Mesendoderm (in vitro differentiated cells): ENCODE measurements at places on chromosomes 11 and 22.

DNA sequence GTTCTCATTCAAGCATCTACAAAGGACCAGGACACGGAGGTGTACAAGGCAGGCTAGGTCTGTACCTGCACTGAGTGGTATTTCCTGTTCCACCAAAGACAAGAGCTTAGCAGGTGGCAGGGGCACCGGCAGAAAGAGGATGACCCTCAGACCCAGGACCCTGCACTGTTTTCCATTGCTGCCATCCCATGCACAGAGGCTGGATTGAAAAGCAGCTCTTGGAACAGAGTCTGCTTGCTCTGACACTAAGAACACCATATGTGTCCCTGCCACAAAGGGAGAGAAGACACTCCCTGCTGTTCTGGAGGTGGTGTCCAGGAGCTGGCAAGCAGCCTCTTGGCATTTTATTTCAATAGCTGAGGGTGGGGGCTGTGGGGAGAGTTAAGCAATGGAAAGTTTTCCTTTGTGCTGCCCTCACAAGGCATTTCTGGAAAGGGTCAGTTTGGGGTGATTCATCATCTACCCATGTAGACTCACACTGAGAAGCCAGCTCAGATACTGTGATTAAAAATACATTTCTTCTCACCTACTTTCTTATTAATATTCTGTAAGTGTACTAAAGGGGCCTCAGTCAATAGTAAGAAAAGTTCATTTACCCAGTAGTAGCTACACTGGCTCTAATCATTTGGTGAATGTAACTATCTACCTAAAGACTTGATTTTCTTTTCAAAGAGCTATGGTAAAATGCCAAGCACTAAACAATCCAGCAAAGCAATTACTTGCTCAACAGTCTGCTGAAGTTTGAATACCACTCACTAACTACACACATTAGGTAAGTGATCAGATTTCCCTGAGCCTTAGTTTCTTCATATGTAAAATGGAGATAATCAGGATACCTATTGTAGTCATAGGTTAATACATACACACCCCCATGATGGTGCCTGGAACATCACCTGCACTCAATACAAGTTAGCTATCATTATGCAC is 55.2 kb downstream of the SLC1A2 start:
- peak; percentile 31 for DNase-seq

- DNase-seq, result no peak
Measured at GRCh38 chr11:2718817-2719438, 19.1 kb upstream of the KCNQ1OT1 start.

- DNase-seq, result no peak
Measured at GRCh38 chr11:60375316-60375715, 3.0 kb upstream of the MS4A7 start.

DNA sequence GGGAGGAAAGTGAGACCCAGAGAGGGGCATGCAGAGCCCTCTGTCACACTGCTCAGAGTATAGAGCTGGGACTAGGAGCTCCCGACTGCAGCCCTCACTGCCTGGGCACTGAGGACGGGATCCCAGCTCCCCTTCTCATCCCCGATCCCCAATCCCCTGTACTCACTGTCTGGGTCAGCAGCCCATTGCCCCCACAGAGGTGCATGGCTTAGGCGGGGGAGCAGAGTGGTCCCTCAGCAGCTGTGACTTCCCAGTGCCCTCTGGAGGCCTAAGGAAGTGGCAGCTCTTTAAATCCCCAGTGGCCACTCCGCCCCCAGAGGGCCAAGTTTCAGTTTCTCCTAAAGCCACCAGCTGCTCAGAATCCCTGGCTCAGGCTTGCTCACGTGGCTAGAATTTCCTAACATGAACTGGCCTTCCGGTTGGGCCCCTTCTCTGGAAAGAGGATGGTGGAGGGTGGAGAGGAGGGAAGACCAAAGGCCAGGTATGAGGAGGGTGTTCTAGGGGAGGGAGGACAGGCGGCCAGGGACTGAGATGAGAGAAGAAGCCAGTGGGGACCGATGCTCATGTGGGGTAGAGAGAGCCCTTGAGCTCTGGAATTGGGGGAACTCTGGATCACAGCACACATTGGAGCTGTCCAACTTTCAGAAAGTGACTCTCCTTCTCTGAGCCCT is at the start of gene BATF2:
Gene BATF2 (minus strand): TSS at position 262 of the 671 bp plus-strand sequence. CDS start 57 bp downstream, at position 205.
- peak; percentile 93 for DNase-seq

- DNase-seq, result no peak
Measured at GRCh38 chr11:80477178-80477577, 1036.3 kb upstream of the TENM4 start.

- DNase-seq, result no peak
Measured at GRCh38 chr11:32348502-32348901, 86.8 kb downstream of the WT1 start.

DNA sequence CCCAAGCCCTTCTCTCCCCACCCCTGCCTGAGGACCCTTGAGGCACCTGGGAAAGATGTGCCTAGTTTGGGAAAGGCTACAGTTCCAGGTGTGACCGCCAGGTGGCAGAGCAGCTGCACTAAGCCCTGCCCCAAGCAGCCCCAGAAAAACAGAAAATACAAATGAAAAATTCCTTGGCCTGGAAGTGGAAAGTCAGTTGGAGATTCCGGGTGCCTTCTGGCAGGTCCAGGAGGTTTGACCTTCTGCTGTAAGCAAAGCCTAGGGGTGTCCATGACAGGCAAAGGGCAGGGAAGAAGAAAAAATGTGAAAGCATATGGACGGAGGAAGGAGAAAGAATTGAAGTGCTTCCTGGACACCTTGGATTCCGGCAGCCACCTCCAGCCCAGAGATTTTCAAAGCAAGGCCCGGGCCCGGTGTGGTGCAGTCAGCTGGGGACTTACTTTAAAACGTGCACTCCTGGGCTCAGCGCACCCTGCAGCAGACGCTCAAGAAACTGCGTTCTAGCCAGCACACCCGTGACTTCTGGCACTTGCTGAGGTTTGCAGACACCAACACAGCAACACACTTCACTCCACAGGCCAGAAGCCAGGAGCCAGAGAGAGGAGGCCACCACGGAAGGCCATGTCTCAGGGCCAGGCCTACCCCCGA is 37.3 kb upstream of the SLC22A12 start:
- DNase-seq, result peak; percentile 67

DNA sequence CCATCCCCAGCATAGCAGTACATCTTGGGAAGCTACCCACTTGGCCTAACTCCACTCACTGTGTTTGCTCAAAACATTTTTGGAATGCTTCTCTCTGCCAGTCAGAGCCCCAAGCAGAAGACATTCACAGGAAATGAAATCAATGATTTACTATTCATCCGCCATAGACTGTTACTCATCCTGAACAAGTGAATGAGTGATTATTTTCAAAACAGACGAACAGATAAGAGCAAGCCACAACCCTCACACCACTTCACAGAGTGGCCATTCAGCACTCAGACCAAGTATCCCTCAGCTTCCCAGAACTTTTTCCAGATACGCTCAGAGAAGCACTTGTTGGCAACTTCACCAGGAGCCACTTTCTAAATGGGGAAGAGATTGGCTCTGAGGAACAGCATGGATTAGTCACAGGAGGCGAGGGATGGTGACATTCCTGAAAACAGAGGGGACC is 13.0 kb upstream of the UBASH3B start:
- DNase-seq, result peak; percentile 38

- peak; percentile 77 for DNase-seq
Measured at GRCh38 chr11:1882265-1883238, 9.1 kb downstream of the PRR33 start.

DNA sequence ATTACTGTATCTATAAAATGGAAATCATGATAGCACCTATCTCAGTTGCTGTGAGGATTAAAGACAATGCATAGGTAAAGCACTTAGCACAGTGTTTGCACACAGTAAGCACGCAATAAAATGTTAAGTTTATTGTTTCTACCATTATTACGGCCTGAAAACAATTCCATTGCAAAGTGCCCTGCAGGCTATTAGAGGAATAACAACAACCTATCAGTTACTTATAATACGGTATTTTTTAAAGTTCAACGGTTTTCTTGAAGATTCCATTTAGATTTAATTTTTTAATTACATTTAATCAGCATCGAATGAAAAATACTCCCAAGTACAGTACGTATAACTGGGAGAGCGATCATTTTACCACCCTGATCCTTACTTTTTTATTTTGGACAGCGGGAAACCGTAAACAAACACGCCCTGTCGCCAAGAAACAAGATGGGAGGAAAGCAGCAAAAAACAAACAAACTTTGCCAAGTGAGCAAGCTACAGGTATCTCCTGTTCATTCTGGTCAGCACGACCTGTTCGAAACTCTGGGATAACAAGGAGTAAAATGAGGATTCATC is 893 bp downstream of the SLC36A4 start:
- DNase-seq, result no peak

GRCh38 chr11:102966011-102966410 is 10.5 kb upstream of the MMP13 start:
- DNase-seq, result no peak

- peak; percentile 92 for DNase-seq
Measured at GRCh38 chr11:46916286-46917108, 1.9 kb downstream of the LRP4 start.

- DNase-seq, result no peak
Measured at GRCh38 chr11:11336664-11337063, 16.4 kb downstream of the CSNK2A3 start.

GRCh38 chr22:49141761-49142160 is 685.9 kb downstream of the BRD1 start:
- no peak for DNase-seq

GRCh38 chr11:119671051-119671450 is 57.9 kb downstream of the NECTIN1 start:
- DNase-seq, result no peak

DNA sequence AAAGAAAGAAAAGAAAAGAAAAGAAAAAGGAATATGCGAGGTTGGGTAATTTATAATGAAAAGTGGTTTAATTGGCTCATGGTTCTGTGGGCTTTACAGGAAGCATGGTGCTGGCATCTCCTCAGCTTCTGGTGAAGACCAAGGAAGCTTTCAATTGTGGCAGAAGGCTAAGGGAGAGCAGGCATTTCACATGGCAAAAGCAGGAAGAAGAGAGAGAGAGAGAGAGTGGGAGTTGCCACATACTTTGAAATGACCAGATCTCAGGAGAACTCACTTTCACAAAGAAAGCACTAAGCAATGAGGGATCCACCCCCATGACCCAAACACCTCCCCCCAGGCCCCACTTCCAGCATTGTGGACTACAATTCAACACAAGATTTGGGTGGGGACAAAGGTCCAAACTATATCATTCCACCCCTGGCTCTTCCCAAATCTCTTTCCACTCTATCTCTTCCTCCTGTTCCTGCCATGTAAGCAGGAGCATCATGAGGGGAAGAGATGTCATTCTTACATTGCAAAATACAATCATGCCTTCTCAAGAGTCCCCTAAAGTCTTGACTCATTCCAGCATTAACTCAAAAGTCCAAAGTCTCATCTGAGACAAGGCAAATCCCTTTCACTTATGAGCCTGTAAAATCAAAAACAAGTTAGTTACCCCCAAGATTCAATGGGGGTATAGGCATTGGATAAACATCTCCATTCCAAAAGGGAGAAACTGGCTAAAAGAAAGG is 38.9 kb downstream of the LINC01488 start:
- no peak for DNase-seq

DNA sequence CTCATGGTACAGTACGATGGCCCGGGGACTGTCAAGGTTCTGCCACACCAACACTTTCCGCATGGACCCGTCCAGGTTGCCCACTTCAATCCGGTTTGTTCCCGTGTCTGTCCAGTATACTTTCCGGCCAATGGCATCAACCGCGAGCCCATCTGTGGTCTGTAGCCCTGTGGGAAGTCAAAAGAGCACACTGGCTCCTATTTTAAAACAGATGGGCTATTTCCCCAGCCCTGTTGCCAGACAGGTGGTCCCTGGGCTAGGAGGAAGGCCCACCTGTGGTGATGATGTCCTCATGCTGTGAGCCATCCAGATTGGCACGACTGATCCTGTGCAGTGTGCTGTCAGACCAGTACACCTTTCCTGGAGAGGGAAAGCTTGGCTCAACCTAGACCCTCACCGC is 30.4 kb upstream of the CKAP5 start:
- no peak for DNase-seq

GRCh38 chr11:43922295-43922648 is 20.2 kb upstream of the C11orf96 start:
- no peak for DNase-seq

DNA sequence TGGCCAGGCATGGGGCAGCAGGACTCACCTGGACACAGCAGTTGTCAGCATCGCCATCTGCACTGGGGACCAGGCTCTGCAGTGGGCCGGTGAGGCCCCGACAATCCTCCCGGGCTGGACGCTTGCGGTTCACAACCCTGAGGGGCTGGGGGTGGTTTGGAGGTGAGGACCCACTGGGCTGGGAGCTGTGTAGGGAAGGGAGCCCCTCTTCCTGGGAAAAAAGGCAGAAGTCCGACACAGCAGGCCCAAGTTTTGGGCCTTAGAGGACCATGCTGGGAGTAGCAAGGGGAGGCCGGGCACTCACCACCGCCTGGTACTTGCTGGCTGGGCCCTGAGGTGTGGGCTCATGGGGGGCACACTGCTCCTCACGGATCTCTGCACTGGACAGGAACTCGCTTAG is 39.8 kb upstream of the KCNJ11 start:
- DNase-seq, result no peak

DNA sequence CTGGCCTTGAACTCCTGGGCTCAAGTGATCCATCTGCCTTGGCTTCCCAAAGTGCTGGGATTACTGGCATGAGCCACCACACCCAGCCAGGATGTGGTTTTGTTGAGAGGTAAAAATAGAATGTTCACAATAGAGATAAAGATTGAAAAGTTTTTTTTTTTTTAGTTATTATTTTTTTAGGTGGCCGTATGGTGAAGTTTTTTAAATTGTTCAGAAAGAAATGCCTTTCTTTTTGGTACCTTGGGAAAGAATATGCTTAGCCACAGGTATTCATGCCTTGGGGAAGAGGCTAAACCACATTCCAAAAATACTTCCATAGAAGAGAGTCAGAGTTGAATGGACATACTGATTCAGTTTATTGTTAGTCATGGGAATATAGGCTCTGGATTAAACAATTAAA is 143.4 kb downstream of the C11orf91 start:
- peak; percentile 34 for DNase-seq

DNA sequence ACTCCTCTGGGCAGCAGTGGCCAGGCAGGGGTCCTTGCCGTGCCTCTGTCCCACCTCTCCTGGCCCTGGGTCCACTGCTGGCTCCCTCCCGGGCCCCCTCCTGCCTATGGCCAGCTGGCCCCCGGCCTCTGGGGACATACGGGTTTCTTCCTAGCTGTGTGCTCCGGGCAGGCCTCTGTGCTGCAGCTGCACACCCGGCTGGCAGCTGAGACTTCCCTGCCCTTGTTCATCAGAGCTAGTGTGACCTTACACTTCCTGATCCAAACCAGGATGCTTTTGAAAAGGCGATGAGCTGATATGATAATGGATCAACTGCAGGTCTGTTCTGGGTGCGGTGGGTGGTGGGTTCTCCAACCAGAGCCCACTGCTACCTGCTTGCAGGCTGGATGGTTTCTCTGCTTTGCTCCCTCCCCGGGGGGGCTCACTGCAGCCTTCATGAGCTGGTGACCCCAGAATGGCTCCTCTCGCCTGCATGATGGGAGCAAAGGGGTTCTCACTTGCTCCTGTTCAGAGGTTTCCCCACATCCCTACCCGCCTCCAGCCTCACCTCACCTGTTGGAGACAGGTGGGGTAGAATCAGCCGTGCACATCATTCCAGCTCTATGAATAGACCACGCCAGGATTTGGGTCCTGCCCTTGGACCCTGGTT is 13.3 kb downstream of the B3GAT1 start:
- DNase-seq, result no peak
